Stimulated activated CD4-positive, alpha-beta T cell treated with anti-CD3 and anti-CD28 coated beads, Interleukin-15, amount 100 ng/mL, for 1 hour (primary cell): ENCODE measurements at places on chromosomes 3 and 15.

DNA sequence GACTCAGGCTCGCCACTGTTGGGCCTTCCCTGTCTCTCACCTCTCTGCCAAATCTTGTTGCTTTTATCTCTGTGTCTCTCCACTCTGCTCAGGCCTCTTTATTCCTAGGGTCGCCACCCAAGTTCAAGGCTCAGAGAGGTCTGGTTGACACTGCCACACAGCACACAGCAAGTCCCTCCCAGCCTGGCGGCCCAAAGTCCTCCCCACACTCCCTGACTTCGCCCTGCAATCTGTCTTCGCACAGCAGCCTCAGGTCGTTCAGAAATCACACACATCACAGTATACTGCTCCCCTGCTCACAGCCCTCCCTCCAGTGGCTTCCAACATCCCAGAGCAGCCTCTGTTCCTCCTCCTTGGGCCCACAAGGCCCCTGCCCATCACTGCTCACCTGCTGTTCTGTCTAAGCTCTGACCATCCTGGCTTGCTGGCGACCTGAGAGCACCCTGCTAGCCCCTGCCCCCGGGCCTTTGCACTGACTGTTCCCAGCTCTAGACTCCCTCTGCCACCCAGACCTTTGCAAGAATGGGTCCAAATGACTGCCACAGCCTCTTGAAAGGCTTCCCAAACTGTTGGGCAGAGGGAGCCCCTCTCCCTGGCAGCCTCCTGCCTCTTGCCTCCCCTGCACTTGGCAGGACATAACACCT, 48.4 kb downstream of the MGLL start:
- no peak for DNase-seq

GRCh38 chr15:29736744-29737020, 85.6 kb downstream of the TJP1 start:
- no peak for DNase-seq

GRCh38 chr3:131782751-131783150, 252.1 kb downstream of the CPNE4 start:
- no peak for DNase-seq

DNA sequence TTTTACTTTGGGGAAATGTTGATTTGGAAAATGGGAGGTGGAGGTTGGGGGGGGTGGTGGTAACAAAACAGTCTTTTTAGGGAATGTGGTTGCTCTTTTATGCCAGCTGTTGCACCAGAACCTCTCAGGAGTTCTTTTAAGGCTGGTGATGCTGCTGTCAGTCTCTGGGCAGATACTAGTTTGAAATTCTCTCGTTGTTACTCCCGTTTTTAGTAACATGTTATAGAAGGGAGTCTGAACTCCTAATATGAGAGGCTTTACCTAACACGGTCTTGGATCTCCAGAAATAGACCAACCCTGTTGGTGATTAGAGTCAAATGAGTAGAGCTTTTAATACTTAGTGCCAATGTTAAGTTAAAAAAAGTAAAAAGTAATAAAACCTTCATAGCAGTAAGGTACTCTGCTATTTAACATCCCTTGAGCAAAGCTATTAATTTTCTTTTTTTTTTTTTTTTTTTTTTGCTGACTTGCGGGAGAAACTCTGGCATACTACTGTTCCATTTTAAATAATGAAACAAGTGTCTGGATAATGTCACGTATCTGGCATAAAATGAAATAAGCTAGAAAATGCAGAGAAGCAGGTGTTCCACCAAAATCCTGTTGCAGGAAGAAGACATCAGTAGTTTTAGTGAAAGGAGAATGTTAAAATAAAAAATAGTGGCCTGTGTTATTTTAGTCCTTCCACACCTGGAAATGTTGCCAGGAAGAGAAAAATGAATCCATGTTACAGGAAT, 156.7 kb downstream of the CACNA1D start:
- DNase-seq, result no peak

GRCh38 chr3:17514597-17514996, 227.8 kb downstream of the TBC1D5 start:
- DNase-seq, result no peak

GRCh38 chr15:42640109-42640508, 64.7 kb downstream of the STARD9 start:
- no peak for DNase-seq

DNA sequence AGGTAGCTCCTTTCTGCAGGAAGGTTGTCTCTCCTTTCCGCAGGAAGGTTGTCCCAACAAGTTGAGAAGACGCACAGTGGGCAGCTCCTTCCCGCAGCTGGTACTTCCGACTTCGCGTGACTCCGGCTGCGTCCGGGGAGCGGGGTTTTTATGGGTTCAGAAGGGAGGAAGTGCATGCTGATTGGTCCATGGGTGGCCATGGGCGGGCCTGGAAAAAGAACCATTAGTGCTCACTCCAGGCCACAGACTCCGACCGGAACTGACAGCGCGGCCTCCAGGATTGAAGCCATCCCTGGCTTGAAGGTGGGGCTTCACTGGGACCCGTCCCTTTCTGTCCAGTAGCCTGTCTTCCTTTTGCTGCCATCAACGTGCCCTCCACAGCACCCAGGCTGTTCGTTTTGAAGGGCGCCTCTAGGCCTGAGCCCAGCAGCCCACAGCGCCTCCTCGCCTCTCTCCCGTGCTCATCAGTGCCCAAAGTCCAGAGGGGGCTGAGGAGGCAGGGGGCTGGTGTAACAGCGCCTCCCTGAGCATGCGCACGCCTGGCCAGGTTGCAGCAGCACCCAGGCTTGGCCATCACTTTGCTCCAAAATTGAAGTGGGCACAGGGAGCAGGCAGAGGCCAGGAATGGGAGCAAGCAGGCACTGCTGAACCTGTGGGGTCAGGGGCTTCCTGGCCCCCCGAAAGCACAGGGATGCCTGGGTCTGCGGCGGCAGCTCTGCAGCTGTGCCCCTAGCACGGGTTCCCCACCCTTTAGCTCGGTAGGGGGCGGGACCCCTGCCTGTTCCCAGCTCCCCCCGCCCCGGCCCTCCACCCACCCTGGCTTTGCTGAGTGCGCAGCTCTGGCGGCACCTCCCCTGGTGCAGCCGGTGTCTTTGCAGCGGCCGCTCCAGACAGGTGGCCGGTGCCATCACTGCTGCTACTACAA, 330.6 kb upstream of the MCTP2 start:
- DNase-seq, result no peak

DNA sequence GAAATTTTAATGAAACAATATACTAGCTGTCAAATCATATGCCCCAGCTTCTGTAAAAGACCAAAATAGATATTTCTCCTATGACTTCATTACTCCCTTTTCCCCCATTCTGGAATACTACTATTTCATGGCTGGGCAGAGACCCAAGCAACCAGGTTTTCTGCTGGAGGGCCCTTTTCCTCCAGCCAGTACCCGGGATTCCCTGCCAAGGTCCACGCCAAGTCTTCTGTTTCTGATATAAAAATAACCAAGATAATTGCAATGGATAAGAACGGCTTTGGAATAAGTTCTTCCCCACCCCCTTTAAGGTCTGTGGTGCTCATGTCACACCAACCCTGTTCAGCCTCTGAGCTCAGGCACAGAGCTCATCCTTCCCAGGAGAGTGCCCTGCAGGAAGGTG, 17.2 kb upstream of the NMNAT3 start:
- no peak for DNase-seq

GRCh38 chr3:159987291-159987711, 1.3 kb upstream of the IL12A start:
- DNase-seq, result no peak

GRCh38 chr15:40047415-40048210, 8.6 kb upstream of the SRP14 start:
- no peak for DNase-seq

DNA sequence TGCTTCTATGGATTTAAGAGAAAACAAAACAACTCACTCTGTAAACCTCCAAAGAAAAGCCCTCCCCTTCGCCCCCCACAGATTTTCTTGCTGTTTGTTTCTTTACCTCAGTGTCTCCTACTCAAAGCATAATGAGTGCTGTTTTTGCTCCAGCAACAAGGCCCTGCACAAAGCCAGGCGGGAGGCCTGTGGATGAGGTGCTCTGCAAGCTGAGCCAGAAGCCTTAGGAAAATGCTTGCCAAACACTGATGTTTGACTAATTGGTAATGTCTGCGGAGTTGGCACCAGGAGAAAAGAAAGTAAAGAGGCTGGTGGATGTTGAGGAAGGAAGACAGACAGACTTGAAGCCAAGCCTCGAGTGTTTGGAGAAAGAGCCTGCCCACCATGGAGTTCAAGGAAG, 99.7 kb downstream of the RARB start:
- DNase-seq, result no peak

DNA sequence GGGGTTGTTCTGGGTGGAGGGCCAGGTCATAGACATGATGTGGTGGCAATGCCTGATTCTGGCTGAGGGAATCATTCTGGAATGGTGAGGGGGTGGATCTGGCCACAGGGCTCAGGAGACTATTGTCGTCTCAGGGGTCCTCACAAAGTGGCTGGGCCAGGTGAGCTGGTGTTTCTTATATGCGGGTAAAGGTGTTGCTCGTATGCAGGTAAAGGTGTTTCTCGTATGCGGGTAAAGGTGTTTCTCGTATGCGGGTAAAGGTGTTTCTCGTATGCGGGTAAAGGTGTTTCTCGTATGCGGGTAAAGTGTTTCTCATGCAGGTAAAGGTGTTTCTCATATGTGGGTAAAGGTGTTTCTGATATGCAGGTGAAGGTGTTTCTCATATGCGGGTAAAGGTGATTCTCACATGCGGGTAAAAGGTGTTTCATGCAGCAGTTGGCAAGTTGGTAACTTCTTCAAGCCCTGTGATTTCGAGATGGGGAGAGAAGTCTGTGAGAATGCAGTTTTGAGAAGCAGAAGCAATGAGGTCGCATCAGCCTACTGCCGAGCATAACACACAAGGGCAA, 10.5 kb upstream of the MUC4 start:
- no peak for DNase-seq

GRCh38 chr15:27201425-27201824, 230.4 kb downstream of the GABRG3 start:
- DNase-seq, result no peak

- DNase-seq, result no peak
Observed at GRCh38 chr3:52453496-52454249, at the start of gene TNNC1. TSS of gene TNNC1 (minus strand) at chr3:52454041. CDS start at chr3:52454015, 26 bp downstream.

DNA sequence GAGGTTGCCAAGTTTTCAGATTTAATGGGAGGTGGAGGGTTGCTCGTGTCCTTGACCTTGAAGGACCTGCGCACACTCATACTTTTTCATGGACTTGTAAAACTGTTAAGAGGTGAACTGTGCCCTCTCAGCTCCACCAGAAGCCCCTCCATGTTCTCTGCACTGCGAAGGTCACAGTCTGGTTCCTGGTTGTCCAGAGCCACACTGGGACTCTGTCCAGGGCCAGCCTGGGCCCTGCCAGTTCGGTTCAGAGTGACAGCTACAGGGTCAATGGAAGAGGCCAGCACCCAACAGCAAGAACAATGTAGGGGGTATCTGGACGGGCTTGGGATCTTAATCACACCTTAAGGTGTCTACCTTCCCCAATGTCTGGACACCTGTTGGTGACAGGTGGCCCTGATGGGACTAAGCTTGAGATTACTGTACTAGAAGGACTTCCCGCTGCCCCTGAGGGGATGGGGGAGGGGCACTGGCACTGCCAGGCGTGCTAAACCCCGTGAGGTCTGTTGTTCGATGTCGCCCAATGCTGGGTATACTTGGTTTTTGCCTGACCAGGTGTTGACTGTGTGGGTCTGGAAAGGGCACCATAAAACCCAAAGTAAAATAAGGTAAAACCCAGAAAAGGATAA, 34.7 kb downstream of the GRK7 start:
- no peak for DNase-seq

DNA sequence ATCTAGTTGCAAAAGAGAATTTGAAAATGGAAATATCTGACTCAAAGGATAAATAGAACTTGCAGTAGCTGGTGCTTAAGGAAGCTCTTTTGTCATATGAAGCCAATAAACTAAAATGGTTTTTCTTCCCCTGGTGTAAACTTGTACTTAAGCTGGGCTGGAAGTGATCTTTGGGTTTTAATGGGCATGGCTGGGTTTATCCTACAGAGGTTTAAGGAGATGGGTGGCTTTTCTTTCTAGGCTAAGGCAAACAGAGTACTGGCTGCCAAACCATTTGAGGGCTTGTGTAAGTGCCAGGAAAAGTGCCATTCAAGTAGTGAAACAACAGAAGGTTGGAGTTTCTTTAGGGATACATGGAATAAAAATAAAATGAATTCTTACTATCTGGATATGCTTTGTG, 12.1 kb upstream of the UTS2B start:
- no peak for DNase-seq

DNA sequence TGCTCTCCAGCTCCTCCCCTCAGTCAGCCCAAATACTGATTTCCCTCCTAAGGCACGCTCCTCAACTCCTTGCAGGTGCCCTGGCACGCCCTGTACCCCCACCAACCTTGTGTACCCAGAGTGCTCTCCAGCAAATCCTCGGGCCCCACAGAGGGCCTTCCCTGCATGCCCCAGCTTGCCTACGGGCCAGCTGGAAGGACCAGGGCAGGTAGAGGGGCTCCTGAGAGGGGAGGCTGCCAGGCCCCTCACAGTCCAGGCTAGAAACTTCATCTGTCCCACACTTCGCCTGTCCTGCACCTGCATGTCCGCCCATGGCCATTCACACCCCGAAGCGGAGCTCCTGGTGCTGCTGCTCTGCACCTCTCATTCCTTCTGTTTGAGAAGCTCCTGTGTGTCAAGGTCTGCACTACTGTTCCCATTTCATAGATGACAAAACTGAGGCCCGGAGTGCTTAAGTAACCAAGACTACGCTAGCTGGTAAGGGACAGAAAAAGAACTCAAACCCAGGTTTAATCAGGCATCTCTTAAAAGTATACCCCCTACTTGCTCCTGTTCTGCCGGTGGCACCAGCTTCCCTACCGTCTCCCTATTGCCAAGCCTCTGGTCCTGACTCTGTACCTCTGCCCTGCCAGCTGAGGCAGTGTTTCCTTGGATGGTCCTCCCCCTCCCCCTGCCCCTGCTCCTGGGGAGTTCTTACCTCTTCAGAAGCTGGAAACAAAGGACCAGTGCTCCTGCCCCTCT, 35.6 kb downstream of the ZXDC start:
- no peak for DNase-seq

- peak; percentile 35 for DNase-seq
Observed at GRCh38 chr15:38699633-38700230, 135.1 kb upstream of the RASGRP1 start.

GRCh38 chr15:62553911-62554563, 389.0 kb upstream of the C2CD4B start:
- DNase-seq, result no peak

GRCh38 chr3:14397046-14397445, 5.4 kb upstream of the SLC6A6 start:
- DNase-seq, result no peak

- no peak for DNase-seq
Observed at GRCh38 chr3:87805670-87806069, 253.1 kb downstream of the CGGBP1 start.

- no peak for DNase-seq
Observed at GRCh38 chr3:190019006-190019405, 101.7 kb downstream of the P3H2 start.

- no peak for DNase-seq
Observed at GRCh38 chr3:20604659-20605058, 418.7 kb upstream of the SGO1 start.

DNA sequence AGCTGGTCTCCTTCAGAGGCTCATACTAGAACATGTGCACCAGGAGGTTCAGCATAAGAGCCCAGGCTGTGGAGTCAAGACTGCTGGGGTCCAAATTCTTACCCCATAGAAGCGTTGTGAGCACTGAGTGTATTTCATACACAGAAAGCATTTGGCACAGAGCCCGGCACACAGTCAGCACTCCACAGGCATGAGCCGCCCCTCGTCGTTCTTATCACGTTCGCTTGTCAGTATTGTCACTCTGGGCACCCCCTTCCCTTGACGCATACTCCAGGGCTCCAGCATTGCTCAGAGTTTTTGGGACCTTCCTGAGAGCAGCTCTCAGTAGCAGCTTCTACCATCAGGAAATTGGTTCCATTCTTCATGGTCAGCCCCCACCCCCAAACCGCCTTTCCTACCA, 25.2 kb downstream of the CORO2B start:
- DNase-seq, result no peak
